Activated naive CD4-positive, alpha-beta T cell treated with anti-CD3 and anti-CD28 coated beads for 36 hours (primary cell): ENCODE measurements at places on chromosomes 6 and 20. TPM values are rescaled to one million over a fixed set of nuclear protein-coding genes. Genes with fewer than 3 reads are reported as not detected.

GRCh38 chr6:168060521-168060931, 18.5 kb downstream of the FRMD1 start:
- DNase-seq = no peak
- H3K4me1 ChIP-seq = no peaks in the 10 kb centered on the region
- H3K27me3 ChIP-seq = no peaks in the 10 kb centered on the region
- H3K4me3 ChIP-seq = no peak overlapping the region
- H3K36me3 ChIP-seq = no peaks in the 10 kb centered on the region

- H3K4me1 ChIP-seq = peaks cover 5% of the 10 kb centered on the region
- peaks cover 2% of the 10 kb centered on the region for H3K27me3 ChIP-seq
- H3K36me3 ChIP-seq = no peaks in the 10 kb centered on the region
- DNase-seq = no peak
- H3K27ac ChIP-seq = no peak overlapping the region
Measured at GRCh38 chr20:40960521-40960956, 68.1 kb upstream of the TOP1 start.

GRCh38 chr6:169510871-169511270, 191.0 kb downstream of the WDR27 start:
- no peak overlapping the region for H3K27ac ChIP-seq
- H3K36me3 ChIP-seq = peaks cover 2% of the 10 kb centered on the region
- no peaks in the 10 kb centered on the region for H3K27me3 ChIP-seq
- no peak for DNase-seq
- H3K4me3 ChIP-seq = no peak overlapping the region

DNA sequence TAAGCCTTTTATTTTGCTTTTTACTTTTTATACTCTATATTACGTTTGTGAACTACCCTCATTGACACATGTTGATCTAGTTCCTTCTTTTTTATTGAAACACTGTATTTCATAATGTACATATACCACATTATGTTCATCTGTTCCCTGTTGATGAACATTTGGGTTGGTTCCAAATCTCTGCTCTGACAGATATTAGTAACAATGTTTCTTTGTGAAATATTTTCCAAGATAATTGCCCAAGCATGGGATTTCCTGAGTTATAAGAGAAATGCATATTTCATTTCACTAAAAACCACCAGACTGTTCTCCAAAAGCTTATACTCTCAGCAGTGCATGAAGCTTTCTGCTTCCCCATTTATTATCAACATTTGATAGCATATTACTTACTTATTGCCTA, 44.2 kb upstream of the TNFRSF21 start:
- no peak overlapping the region for H3K4me3 ChIP-seq
- no peak for DNase-seq
- no peaks in the 10 kb centered on the region for H3K4me1 ChIP-seq
- H3K27me3 ChIP-seq = peaks cover 20% of the 10 kb centered on the region

DNA sequence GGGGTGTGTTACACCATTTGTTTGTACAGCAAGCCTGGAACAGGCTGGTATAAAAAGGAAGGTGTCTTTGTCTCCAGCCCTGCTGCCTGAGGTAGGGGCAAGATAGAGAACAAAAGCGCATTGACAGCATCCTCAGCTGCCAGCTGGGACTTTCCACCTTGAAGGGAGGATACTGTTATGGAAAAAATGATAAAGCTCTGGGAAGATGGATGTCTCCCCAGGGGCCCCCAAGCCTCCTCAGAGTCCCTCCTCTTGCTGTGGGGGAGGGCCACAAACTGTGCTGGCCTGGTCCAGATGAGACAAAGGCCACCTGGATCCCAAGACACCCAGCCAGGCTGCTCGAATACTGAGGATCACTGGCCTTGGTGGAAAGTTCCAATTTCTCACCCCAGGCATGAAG, 13.0 kb downstream of the REM1 start:
- DNase-seq = no peak
- H3K36me3 ChIP-seq = no peaks in the 10 kb centered on the region
- no peak overlapping the region for H3K4me3 ChIP-seq
- no peak overlapping the region for H3K27ac ChIP-seq

- H3K27ac ChIP-seq = no peak overlapping the region
- H3K4me1 ChIP-seq = peaks cover 11% of the 10 kb centered on the region
- H3K4me3 ChIP-seq = no peak overlapping the region
- no peak for DNase-seq
- H3K27me3 ChIP-seq = peaks cover 24% of the 10 kb centered on the region
- no peaks in the 10 kb centered on the region for H3K36me3 ChIP-seq
Measured at GRCh38 chr20:56780266-56780665, 151.2 kb downstream of the TFAP2C start.

Gene MEI4
- total RNA-seq = not detected

Gene BMP6
- 0.36 TPM for total RNA-seq

Gene TBX18
- not detected for total RNA-seq

Gene PXMP4
- total RNA-seq = 10.3 TPM

Gene RGS19
- 20.6 TPM for total RNA-seq
